Activated CD4-positive, alpha-beta T cell treated with anti-CD3 and anti-CD28 coated beads for 48 hours (primary cell): ENCODE measurements at places on chromosomes 4 and X.

- no peak for DNase-seq
Measured at GRCh38 chr4:166882221-166882620, 352.1 kb downstream of the SPOCK3 start.

DNA sequence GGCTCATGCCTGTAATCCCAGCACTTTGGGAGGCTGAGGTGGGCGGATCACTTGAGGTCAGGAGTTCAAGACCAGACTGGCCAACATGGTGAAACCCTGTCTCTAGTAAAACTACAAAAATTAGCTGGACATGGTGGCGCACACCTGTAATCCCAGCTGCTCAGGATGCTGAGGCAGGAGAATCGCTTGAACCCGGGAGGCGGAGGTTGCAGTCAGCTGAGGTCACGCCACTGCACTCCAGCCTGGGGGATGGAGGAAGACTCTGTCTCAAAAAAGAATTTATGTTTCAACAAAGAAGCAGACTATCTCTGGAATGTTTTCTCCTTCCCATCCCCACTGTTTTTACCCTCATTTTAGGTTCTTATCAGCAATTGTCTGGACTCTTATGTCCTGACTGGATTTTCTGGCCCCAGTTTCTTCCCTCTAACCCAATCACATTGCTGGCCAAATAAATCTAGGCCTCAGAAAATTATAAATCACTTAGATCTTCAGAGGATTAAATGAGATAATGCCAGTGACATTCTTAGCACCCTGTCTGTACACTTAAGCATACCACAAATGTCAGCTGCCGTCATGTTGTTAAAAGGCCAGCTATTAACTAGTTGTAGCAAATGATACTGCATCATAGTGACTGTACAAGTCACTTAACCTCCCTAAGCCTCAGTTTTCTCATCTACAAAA is 44.9 kb upstream of the PRSS48 start:
- no peak for DNase-seq

GRCh38 chrX:81662381-81662780 is 460.5 kb downstream of the SH3BGRL start:
- DNase-seq, result no peak

GRCh38 chr4:37590016-37590415 is 96.2 kb downstream of the RELL1 start:
- DNase-seq, result no peak

DNA sequence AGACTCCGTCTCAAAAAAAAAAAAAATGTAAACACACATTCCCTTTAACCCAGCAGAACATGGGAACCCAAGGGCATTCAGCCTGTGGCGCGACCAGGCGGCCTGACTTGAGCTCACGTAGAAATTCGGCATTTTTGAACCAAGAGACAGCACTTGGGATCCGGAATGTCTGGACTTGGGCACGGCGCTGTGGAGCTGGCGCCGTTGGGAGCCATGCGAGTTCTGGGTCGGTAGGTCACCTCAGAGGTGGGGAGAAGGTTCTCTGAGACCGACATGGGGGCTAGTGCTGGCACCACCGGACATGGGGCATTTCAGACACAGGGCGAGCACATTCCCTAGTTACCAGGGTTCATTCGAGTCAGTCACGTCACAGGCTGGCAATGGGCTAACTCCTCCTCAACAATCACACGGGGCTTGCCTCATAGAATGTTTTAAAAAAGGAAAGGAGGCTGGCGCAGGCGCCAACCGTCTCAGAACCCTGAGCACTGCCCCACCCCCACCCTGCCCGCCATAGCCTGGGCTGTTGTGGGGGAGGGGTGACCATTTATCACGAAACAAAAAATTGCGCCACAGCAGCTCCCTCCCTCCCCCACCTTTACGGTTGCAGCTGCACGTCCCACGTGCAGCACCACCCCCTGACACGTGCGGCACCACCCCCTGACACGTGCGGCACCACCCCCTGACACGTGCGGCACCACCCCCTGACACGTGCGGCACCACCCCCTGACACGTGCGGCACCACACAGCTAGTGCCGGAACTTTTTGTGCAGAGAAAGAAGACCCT is at the start of gene TEX28:
Gene TEX28, minus strand, starts transcription at position 334 of the 784 bp plus-strand sequence. CDS start 3,007 bp downstream, outside the sequence.
- no peak for DNase-seq

DNA sequence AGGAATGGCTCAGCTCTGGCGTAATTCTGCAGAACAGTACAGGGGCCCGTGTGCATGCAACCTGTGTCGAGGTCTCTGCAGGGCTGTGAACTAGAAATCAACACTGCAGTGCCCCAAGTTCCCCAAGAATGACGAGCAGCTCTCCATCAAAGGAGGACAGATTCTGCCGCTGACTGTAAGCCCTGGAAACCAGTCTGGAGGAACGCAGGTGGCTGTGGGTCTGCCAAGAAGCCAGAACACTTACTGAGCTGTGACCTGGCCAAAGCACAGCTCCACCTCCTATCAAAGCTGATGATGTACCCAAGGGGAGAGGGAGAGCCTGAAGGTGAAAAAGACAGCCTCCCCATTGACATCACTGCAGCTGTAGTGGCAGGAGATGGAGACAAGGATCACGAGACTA is 80.3 kb upstream of the STS start:
- DNase-seq, result no peak

- no peak for DNase-seq
Measured at GRCh38 chr4:158817562-158818296, 48.9 kb downstream of the FNIP2 start.

- no peak for DNase-seq
Measured at GRCh38 chr4:4284827-4285618, 4.9 kb downstream of the LYAR start.

DNA sequence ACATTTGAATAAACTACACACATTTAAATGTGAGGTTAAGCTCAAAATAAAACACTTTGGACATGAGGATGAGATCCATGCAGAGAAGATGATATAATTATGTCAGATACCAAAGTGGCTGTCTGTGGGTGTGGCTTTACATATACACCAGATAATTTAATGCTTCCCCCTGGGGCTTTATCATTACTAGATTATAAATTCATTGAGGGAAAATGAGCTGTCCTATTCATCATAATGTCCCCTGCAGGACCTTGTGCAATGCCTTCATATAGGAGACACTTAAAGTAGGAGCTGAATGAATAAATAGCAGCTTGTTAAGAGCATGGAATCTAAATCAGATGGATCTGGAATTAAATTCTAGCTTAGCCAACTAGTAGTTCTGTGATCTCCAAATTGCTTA is 49.7 kb downstream of the OTC start:
- DNase-seq, result no peak

GRCh38 chrX:50643525-50644137 is 170.4 kb downstream of the SHROOM4 start:
- no peak for DNase-seq

DNA sequence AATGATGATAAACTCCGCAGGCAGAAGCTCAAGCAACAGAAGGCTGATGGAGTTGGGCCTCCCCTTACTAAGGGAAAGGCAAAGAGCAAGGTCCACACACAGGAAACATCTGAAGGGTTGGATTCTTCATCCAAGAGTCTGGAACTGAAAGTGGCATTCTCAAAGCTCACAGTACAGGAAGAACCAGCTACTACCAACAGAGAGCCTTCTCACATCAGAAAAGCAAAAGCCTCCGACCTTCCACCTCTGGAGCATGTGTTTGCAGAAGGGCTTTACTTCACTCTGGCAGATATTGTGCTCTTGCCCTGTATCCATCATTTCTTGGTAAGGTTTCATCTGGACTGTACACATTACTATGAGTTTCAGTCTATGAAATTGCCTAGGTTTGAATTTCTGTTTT is 10.6 kb downstream of the GSTCD start:
- DNase-seq, result no peak

DNA sequence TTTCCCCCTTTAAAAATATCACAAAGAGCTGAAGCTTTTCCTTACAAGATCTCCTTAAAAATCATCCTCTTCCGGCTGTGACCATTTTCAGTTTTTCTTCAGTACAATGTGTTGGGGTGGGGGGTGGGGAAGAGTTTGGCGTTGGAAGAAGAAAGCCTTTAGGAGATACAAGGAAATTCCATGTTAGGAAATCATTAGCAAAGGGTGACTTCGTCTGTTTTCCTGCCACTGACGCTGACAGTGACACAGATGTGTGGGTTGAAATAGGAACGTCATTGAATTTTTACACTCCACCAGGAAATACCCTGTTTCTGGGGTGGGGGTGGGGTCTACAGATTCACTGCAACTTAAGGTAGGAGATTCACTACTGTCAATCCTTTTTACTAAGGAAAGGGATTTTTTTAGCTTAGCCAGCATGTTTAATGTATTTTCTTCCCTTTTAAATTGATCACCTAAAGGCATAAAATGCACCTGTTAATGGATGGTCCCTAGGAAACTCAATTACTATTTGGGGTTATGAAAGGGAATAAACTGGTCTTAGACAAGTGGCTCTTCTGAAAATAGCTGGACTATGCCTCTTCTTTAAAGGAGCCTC is 3.9 kb downstream of the MAMLD1 start:
- no peak for DNase-seq
